Skeletal muscle cell (primary cell): ENCODE measurements at places on chromosomes 6 and 20.

GRCh38 chr6:96724641-96725040 lies 112.6 kb downstream of the GPR63 start:
- no peak for DNase-seq

DNA sequence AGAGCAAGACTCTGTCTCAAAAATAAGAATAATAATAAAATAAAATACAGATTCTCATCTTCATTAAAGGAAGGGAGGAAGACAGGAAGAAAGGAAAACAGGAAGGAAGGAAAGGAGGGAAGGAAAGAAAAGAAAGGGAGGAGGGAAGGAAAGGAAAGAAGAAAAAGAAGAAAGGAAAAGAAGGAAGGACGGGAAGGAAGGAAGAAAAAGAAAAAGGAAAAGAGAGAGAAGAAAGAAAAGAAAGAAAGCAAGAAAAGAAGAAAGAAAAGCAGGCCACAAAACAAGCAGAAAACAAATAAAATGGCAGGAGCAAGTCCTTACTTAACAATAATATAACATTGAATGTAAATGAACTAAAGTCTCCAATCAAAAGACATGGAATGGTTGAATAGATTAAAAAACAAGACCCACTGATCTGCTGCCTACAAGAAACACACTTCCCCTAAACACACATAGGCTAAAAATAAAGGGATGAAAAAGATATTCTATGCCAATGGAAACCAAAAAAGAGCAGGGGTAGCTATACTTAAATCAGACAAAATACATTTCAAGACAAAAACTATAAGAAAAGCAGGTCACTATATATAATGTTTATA lies 60.4 kb downstream of the ZFP64 start:
- no peak for DNase-seq

- no peak for DNase-seq
Observed at GRCh38 chr20:61295682-61296628, 43.9 kb downstream of the CDH4 start.

GRCh38 chr20:56200456-56200855 lies 48.1 kb upstream of the MC3R start:
- no peak for DNase-seq

GRCh38 chr6:18031680-18032256 lies 44.3 kb upstream of the KIF13A start:
- DNase-seq = no peak

DNA sequence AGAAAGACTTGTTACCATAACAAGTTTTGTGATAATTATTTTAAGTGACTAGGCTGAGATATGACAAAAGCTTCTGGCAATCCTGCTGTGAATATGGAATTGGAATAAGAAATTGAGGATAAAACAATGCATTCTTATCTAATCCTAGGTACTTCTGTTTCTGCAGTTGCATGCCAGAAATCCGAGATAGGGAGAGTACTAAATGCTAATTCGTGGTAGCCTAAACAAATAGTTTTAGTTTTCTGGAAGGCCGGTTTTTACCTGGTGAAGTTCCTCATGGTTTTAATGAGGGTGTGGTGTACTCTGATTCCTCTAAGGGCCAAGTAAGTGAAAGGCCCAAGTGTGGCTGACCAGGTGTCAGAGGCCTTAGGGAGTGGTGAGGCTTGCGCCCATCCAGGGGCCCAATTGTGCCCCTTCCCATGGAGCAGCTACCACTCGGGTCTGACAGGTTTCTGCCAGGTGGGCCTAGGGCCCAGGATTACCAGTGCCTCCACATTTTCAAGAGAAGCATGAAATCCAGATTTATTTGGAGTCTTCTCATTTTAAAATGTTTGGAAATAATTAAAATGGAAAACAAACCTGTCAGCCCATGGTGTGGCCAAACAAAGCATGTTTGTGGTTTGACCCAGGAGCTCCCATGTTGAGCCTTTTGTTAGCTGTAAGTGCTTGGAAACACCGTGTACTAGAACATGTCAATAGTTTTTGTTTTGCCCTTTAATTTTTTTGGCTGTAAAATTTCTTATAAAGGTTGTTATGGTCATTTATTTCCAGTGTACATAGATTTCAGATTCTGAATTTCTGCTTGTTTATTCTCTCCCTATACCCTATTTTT lies 6.6 kb downstream of the PLCB4 start:
- DNase-seq = no peak

GRCh38 chr6:1438471-1438881 lies 49.1 kb downstream of the FOXF2 start:
- DNase-seq = no peak

DNA sequence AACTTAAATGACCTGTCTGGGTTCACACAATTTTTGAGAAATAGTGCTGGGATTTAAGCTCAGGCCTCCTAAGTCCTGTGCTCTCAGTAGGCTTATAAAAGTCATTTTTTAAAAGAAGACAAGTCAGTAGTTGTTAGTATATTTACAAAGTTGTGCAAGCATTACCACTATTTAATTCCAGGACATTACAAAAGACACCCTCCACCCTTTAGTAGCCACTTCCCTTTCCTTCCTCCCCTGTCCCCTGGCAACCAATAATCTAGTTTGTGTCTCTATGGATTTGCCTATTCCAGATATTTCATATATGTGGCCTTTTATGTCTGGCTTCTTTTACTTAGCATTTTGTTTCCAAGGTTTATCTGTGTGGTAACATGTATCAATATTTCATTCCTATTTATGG lies 37.6 kb downstream of the HMGN3 start:
- DNase-seq = no peak

DNA sequence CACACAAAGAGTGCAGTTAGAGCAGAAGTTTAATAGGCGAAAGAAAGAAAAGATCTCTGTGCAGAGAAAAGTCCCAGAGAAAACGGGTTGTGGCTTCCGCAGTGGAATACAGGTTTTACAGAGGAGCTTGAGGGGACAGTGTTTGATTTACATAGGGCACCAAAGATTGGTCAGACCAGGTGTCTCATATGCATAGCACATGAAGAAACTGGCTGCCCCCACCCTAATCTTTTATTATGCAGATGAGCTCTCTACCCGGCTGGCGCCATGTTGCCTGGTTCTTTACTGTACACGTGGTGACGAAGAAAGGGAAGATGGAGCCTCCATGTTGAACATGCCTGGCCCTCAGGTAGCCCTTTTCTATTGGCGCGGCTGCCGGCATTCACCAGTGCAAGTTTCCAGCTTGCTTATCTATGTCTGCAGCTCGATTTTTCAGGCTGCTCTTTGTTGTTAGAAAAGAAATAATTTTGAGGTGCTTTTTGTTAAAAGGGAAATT lies 47.4 kb downstream of the SLC35B3 start:
- DNase-seq = no peak

GRCh38 chr6:110687326-110687725 lies 127.9 kb downstream of the CDK19 start:
- DNase-seq = no peak

DNA sequence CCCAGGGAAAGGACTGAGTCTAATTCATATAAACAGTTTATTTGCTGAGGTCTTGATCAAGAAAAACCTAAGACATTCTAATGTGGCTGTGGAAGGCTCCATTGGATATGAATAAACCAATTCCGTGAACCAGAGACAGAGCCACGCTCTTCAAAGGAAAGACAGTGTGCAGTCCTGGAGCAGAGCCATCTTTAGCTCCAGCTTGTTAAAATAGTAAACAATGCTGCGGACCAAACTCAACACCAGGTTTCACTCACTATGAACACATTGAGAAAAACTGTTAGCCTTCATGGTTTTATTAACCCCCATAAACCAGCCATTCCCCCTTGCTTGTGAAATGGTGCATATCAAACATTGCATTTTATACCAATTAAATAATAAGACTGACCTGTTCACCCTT lies 61.9 kb downstream of the COL9A1 start:
- no peak for DNase-seq

DNA sequence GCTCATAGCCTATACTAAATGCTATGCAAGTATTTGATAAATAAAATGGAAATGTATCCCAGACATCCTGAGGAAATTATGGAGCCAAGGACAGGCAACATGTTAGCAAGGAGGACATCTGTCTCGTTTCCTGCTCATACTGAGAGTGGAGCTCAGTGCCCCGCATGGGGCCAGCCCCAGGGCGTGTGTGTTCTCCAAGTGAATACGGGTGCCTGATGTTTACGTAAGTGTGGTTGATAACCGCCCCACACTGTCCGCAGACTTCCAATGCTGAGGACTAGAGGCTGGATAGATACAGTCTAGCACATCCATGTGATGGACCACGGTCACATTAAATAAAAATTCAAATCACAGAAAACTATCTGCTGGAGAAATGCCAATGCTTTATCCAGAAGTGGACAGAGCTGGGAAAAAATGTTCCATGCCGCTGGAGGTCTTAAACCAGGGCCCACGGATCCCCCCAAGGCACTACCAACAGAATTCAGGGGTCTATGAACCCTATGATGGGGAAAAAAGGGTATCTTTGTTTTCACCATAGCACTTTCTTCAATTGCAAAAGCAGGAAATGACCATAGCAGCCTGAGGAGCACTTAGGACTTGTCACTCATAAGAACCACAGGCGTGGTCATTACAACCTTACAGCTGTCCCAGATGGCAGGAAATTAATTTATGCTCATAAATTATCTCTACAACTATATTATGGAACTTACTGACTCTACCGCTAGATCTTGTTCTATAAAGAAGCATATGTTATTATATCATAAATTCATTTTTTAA lies 24.9 kb downstream of the TGM2 start:
- no peak for DNase-seq

GRCh38 chr6:33849500-33850075 lies 45.8 kb upstream of the MLN start:
- DNase-seq = no peak

DNA sequence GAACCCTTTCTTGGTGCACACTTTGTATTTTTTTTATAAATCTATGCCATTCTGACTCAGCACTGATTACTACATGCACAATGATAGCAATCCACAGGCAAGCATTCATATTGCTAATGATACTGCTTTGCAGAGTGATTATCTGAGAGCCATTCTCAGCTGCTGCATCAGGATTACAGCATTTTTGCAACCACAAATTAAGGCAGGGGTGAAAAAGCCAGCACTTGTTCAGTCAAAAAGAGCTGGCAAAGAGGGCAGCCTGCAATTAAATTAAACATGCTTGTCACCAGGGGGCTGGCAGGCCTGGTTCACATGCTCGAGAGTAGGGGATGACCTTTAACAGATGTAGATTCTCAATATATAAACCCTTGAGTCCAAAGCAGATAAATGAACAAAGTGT lies 40.7 kb upstream of the SLC17A4 start:
- no peak for DNase-seq

DNA sequence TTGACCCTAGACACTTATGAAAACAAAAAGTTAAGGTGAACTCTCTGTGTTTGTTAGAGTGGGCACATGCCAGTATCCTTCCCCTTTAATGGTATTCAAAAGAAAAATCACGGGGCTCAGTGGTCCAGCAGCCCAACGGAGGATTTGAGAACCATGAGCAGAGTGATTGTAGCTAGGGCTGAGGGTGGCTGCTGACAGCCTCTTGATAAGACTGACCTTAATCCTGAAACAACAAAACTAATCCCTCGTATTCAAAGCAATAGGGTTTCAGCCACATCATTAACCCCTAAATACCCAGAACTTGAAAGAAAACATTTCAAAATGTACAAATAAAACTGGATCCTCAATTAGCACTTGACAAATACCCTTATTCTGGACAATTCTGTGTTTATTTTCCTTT lies 95.1 kb downstream of the SNAP25 start:
- no peak for DNase-seq

GRCh38 chr20:9269280-9269971 lies 200.5 kb downstream of the PLCB4 start:
- peak; percentile 8 for DNase-seq

- DNase-seq = no peak
Observed at GRCh38 chr20:11267762-11268335, 594.0 kb upstream of the JAG1 start.

GRCh38 chr6:39884696-39885095 lies 49.6 kb downstream of the MOCS1 start:
- no peak for DNase-seq

DNA sequence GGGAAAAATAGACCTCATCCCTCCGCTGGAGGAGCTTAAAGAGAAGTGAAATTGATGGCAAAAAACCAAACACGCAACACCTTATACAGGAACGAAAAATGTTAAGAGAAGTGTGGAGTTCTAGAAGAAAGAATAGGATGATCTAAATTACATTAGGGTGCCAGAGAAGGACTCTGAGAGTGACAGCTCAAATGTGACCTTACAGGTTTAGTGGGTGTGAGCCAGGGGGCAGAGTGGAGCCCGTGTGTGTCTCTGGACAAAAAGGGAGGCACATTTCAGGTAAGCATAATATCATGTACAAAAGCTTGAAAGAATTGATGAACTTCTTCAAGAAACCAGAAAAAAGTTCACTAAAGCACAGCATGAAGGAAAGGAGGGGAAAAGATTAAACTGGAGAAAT lies 20.8 kb downstream of the HLA-DRA start:
- DNase-seq = no peak

- peak; percentile 31 for DNase-seq
Observed at GRCh38 chr6:3231247-3232016, 4.0 kb upstream of the TUBB2B start.

GRCh38 chr6:157253017-157253416 lies 70.3 kb downstream of the TMEM242 start:
- no peak for DNase-seq

GRCh38 chr6:91834813-91835212 lies 1247.9 kb upstream of the MAP3K7 start:
- no peak for DNase-seq

- no peak for DNase-seq
Observed at GRCh38 chr6:11972806-11973205, 39.3 kb upstream of the HIVEP1 start.

- no peak for DNase-seq
Observed at GRCh38 chr6:111766201-111766857, 106.9 kb downstream of the FYN start.

DNA sequence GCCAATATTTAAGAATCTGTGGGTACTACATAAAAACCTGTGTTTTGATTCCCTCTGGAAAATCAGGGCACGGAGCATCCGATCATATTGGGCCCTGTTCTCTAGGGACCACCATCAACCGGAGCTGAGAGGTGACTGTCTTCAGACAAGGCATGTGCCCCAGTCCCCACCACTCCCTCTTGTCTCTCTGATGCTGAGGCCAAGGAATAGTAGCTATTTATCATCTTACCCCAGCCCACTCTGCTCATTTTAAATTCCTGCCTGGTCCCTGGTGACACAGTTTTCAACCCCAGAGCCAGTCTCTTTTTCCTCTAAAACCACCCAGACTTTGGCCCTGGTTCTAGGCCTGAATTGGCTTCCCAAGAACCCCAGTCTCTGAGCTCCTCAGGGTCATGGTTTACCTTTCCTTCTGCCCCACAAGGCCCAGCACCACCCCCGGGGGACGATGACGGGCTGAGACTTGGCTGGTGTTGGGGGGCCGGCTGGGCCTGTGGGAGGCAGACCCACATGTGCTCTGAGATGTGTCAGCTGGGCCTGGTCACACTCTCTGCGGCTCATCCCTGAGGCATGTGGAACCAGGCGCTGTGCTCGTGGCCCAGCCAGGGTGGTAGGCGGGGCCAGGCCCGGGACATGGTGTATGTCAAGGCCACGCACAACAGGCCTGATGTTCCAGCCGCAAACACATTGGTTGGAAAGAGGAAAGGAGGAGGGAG lies 114.4 kb downstream of the CEBPB start:
- DNase-seq = peak; percentile 97

GRCh38 chr6:21949211-21949801 lies 347.5 kb downstream of the PRL start:
- DNase-seq = no peak
